Activated CD4-positive, alpha-beta T cell treated with anti-CD3 and anti-CD28 coated beads, Interleukin-2, amount 50 U/mL, for 24 hours (primary cell): ENCODE measurements at places on chromosomes 5 and 9.

GRCh38 chr9:1804128-1804865, 210.8 kb upstream of the SMARCA2 start:
- DNase-seq: no peak

GRCh38 chr5:100694100-100694499, 158.9 kb downstream of the FAM174A start:
- DNase-seq: no peak

DNA sequence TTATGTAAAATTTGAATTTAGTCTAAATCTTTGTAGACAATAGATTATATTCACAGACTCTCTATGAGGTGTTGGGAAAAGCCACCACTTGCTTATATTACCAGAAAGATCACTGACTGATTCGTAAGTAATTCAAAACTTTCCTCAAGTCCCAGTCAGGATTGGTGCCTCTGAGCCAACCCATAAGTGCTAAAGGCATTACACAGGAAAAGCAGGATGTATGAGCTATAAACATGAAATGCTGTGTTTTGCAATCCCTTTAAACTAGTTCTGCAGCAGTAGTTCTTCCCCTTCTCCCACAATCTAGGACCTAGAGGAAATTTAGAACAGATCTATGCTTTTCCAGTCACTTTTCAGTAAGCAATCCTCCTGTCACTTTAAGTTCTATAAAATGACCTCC, 48.0 kb downstream of the SHLD3 start:
- no peak for DNase-seq

- DNase-seq: no peak
These were observed 9.7 kb downstream of the SPATA9 start for GRCh38 chr5:95673081-95673480.

DNA sequence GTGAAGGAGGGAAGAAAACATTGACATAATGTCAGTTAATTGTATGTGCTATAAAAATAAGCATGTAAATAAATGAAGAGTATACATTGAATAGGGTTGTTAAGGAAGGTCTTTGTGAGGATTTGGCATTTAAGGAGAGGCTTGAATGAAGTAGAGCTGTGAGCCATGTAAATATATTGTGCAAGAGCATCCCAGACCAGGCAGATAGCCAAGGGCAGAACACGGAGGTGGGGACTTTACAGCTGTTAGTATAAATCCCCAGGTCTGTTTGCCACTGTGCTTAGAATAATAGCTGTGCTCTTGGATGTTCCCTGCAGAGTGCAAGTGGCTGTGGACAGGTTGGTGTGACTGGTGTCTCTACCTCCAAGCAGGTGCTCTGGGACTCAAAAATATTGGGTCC, 211.7 kb downstream of the LRRC70 start:
- no peak for DNase-seq

GRCh38 chr9:129414377-129414992, 206.4 kb downstream of the C9orf50 start:
- no peak for DNase-seq

DNA sequence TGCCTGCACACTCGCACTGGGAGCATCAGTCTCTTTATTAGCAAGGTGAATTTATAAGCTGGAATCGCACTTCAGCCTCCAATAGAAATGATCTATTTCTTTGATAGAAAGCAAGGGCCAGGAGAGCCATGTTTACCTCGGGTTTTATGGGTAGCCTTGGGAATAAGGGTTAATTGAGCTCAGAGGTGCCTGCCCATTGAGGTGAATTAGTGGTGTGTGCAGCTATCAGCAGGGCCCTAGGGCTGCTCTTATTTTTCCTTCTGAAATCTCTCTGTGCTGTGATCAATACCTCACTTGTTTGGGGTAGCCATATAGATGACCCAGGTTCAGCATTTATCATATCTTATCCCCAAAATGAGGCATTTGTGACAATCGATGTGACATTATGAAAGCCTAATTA, 297.8 kb downstream of the EBF1 start:
- no peak for DNase-seq

DNA sequence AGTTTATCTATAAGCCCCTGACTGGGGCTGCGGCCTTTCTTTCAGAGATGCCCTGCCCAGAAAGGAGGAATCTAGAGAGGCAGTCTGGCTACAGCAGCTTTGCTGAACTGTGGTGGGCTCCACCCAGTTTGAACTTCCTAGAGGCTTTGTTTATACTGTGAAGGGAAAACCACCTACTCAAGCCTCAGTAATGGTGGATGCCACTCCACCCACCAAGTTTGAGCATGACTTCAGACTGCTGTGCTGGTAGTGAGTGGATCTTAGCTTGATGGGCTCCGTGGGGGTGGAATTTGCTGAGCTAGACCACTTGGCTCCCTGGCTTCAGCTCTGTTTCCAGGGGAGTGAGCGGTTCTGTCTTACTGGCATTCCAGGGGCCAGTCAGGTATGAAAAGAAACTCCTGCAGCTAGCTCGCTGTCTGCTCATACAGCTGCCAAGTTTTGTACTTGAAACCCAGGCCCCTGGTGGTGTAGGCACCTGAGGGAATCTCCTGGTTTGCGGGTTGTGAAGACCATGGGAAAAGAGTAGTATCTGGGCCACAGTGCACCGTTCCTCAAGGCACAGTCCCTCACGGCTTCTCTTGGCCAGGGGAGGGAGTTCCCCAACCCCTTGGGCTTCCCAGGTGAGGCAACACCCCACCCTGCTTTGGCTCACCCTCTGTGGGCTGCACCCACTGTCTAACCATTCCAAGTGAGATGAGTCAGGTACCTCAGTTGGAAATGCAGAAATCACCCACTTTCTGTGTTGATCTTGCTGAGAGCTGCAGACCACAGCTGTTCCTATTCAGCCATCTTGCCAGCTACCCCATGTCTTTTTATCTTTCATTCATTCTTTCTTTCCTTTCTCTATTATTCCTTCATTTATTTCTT, 211.8 kb upstream of the C9orf72 start:
- DNase-seq: no peak

GRCh38 chr5:138927979-138928378, 52.8 kb upstream of the LRRTM2 start:
- DNase-seq: no peak

- no peak for DNase-seq
These were observed 106.3 kb downstream of the SLC1A3 start for GRCh38 chr5:36712706-36713105.

GRCh38 chr9:98983295-98984268, 39.9 kb downstream of the COL15A1 start:
- DNase-seq: no peak

GRCh38 chr5:121430538-121430937, 421.1 kb upstream of the FTMT start:
- no peak for DNase-seq

DNA sequence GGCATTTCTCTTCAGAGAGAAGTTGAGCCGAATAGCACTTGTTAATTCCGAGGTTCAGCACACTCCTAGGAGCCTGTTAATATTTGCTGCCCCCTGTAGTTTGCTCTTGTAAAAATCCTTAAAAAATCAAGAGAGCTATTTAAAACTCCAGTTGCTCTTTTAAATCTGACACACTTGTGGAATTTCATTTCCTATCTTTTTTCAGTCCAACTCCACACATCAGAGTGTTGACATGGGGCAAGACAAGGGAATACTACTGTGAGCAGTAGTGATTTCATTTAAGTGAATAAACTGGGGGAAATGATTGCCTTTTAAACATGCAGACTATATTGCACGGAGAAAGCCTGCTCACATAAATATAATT, 1096.3 kb upstream of the DMAC1 start:
- no peak for DNase-seq

DNA sequence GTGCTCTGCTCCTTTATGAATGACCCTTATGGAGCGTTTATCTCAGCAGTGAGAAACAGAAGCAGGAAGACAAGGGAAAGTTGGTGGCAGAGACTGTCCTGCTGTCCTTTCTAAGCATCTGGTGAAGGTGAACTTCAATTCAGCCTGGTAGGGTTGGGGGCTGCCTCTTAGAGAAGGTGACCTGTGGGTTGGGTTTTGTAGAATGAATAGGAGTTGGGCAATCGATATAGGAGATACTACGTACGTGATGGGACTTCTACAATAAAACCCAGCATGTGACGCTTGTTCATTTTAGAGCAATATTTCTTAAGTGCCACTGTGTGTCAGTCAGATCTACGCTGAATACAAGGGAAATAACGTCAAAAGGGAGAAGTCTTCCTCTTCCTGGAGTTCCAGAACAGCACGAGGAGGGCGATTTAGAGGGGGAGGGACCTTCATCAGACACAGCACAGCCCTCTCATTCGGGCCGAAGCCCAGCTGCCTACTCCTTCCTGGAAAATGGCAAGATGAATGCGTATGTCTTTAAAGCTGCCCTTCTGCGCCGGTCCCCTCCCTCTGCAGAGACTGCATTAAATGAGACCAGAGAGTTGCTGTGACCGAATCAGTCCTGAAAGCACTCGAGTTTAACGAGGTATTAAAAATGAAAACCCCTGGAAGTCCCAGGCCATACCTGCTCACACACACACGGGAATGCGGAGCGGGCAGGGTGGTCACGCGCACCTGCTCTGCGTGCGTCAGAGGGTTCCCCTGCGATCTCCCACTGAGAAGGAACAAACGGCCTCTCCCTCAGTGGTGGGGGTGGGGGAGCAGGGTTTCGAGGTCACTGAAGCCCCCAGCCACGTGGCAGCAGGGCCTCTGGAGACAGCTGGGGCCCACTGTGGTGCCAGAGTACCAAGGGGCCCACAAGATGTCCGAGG, 85.3 kb upstream of the SARDH start:
- no peak for DNase-seq

DNA sequence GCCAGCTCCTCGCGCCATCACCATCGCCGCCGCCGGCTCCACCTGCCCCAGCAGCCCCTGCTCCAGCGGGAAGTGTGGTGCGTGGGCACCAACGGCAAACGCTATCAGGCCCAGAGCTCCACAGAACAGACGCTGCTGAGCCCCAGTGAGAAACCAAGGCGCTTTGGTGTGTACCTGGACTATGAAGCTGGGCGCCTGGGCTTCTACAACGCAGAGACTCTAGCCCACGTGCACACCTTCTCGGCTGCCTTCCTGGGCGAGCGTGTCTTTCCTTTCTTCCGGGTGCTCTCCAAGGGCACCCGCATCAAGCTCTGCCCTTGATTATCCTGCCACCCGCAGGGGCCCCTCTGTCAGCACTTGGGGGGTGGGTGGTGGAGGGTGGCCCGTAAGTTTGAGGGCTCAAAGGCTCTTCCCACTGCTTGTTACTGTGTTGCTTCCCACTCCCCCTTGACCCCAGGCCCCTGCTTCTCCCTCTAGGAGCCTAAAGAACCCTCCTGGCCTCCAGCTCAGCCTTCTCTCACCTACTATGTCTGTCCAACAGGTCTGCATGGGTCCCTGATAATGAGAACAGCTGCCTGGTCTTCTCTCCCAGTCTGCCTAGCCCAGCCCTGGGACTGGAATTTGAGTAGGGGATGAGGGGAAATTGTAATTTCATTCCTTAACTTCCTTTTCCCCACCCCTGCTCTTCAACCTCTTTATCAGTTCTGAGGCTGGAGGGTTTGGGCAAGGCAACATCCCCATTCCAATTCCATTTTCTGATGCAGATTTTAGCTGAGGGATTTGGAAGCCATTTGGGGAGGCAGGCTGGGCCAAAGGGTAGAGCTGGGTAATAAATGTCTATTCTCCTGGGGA, 9.0 kb downstream of the RACK1 start:
- no peak for DNase-seq

DNA sequence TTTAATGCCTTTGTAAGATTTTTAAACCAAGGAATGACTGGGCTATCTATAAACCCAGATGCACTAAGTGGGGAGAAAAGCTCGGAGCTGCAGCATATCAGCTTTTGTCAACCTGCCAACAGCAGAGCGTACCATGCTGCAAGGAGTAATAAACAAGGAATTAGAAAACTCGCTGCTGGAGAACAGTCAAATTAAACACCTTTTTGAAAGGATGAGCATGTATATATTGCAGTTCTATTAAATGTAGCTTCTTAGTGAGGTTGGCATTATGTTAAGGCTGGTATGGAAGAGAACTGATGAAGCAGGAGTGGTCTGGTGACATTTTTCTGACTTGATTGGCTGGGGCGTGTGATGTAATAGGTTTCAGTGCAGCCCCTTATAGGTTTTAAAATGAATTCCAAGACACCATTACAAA, 74.7 kb downstream of the PIK3R1 start:
- DNase-seq: no peak

DNA sequence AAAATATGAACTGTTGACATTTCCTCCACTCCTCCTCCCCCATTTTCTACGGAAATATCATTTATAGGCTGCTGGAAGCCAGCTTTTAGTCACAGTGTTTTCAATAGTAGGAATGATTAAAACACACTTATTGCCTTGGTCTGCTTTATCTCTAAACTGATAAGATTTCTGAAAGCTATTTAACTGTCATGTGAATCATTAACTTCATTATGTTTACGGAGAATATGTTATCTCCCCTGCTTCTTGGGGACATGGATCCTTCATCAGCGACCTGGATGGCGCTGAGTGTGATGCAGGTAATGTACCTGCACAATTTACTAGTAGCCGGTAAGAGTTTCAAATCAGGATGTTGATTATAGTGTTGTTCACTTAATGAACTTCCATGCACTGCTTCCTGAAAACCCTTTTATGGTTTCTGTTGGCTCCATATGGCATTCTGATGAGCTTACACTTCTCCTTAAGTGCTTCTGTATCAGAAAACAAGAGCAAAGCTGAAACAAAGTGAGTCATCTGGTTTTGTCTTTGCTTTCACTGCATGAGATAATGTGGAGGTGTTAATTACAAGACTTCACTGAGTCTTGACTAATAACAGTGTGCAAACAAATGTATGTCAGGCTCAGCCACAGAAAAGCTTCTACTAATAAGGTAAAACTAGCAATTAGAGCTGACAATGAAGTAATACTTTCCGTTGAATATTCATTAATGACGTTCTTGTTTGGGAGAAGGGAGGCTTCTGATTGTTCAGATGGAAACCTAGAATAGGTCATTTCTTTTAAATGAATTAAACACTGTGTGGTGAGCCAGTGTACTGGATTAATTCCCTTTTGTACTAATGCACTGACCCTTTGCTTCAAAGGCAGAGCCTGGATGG, 162.4 kb upstream of the ZNF608 start:
- DNase-seq: no peak
